ENCODE measurements at places on chromosomes 2 and 18.

DNA sequence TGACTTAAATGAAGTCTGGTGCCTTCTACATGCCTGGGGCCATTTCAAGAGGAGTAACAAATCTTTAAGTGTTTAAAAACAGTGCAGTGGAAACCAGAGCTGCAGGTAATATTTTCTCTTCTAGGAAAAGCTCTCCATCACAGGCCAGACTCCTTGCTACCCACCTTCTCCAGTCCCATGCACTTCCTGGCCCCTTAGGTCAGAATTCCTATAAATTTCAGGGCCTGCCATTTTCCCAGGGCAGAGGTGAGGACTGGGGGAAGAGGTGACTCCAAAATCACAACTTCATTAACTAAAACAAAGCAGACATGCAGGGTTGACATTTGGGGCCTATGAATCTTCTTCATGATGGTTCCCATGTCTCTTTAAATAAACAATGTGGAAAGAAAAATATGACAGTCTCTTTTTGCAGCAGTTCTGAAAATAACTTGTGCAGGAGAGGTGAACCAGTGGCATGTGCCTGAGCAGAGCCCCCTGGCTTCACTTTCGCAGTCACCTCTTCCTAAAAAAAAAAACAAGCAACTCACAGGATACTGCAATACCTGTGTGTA is 63.7 kb upstream of the TANC1 start:
- DNase-seq, result no peak

DNA sequence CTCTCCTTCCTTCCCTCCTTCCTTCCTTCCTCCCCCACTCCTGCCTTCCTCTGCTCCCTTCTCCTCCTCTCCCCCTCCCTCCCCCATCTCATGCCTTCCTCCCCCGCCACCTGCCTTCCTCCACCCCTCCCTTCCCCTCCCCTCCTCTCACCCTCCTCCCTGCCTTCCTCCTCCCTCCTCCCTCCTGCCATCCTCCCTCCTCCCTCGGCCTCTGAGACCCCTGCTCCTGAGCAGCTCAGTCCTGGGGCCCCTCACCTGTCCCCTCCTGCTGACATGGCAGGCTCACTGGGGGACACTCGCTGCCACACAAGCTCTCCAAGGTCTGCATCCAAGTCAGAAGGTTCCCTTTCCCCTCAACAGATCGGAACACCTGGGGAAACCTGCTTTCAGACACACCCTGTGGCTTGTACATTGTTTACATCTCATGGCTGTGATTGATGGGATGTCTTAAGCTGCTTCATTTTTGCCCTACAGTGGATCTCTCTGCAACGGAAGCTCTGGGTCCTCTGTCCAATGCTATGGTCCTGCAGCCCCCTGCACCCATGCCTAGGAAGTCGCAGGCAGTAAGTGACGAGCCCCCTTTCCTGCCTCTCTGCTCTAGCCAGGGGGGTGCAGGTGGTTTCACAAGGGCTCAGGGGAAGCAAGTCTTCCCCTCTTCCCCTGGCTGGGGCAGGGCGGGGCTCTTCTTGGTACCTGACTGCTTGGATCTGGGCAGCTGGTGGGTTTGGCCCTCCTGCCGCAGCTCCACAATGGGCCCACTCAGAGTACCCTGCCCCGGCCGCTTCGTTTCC is 22.9 kb downstream of the ITGB1BP1 start:
- no peak for DNase-seq

GRCh38 chr2:209401788-209402187 is 22.1 kb upstream of the MAP2 start:
- DNase-seq, result no peak

DNA sequence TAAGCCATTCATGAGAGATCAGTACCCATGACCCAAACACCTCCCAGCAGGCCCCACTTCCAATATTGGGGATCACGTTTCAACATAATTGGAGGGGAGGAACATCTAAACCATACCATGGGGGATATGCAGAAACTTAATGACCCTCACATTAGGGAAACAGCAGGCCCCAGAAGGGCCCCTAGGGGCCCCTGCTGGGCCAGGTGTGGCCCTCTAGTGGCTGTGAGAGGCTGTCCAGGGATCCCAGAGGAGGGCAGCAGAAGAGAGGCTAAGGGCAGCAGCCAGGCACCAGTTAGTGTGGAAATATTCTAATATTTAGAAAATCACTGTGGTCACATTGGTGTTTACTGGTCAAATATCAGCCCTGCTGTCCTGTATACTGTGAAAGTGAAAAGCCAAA is 49.3 kb upstream of the ANKRD44 start:
- DNase-seq, result no peak

DNA sequence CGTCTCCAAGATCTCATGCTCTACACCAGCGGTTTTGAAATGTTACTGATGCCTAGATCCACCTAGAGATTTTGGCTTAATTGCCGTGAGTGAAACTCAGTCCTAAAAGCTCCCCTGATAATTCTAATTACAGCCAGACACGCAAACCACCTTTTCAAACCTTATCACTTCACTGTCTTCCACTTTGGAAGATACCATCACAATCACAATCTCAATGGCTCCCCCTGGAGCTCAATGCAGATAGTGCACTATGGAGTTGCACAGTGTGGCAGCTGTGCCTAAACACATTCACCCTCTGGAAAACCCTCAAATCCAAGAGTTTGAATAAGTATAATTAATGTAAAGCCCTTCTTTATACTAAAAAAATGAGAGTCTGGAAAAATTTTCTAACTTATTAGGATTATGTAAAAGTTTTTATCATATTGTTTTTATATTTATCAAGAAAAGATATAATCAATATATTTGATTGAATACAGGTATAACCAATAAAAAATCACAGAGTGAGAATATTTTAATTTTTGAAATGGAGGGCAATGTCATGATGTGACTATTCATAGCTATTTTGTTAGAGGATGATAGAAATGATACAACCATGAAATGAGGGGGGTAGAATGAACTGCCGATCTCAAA is 102.9 kb upstream of the SLC8A1 start:
- DNase-seq, result peak; percentile 82

GRCh38 chr2:127733816-127734537 is 32.7 kb downstream of the SFT2D3 start:
- no peak for DNase-seq
